NCI-H510A treated with DMSO at 0.1 percent for 48 hours (cell line): ENCODE measurements at places on chromosomes 12 and 14.

GRCh38 chr14:93337143-93337753 is 4.4 kb upstream of the BTBD7 start:
- DNase-seq: no peak

- DNase-seq: no peak
Observed at GRCh38 chr12:57340104-57340503, 89.1 kb upstream of the STAC3 start.

DNA sequence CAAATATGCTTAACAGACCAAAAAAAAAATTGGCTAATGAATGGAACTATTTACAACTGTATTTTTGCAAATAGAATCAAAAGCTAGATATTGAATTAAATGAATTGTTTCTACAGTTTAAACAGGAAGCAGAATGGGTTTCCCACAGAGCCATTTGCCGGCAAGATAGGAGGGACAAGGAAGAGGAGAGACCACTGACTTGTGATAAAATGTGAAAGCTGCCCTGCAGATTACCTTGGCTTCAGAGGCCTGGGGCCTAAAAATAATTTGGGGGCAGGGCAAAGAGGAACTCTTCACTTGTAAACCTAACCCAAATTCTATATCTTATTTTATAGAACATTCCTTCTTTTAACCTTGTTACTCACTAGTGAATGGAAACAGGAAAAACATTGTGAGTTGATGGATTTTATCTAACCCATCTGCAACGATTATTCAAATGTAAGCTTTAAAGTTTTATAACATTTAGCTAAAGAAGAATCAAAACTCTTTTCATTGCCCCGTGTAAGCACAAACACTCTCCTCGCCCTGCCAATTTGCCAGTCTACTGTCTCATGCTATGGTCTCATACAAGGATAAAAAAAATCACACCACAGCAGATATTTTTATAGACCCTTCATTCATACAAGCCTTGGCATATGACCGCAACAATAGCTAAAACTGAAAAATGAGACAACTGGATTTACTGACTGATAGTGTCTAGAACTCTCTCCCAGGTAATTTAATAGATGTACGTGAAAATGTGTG is 49.5 kb upstream of the MDM1 start:
- DNase-seq: no peak

GRCh38 chr14:81478446-81478845 is 55.2 kb downstream of the SEL1L start:
- DNase-seq: no peak

- no peak for DNase-seq
Observed at GRCh38 chr14:96511146-96511545, 9.0 kb downstream of the PAPOLA start.

DNA sequence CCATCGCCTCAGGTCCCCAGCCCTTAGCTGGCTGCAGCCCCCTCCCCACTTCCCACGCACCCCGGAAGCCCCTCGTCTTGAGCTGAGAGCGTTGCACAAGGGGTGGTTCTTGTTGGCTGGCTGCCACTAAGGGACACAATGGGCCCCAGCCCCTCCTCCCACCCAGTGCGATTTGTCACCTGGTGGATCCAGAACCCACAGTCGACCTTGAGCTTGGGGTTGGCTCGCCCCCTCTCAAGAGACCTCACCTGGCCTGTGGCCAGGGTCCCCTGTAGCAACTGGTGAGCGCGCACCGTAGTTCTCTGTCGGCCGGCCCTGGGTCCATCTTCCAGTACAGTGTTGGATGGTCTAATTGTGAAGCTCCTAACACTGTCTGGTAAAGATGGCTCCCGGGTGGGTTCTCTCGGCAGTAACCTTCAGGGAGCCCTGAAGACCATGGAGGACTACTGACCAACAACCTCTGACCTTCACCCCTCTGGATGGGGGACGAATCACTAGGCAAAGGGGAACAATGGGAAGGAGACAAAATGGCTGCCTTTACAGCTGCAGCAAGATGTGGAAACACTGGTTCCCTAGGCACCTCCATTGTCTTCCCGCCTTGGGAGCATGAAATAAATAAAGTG is 6.6 kb downstream of the PHB2 start:
- DNase-seq: no peak

DNA sequence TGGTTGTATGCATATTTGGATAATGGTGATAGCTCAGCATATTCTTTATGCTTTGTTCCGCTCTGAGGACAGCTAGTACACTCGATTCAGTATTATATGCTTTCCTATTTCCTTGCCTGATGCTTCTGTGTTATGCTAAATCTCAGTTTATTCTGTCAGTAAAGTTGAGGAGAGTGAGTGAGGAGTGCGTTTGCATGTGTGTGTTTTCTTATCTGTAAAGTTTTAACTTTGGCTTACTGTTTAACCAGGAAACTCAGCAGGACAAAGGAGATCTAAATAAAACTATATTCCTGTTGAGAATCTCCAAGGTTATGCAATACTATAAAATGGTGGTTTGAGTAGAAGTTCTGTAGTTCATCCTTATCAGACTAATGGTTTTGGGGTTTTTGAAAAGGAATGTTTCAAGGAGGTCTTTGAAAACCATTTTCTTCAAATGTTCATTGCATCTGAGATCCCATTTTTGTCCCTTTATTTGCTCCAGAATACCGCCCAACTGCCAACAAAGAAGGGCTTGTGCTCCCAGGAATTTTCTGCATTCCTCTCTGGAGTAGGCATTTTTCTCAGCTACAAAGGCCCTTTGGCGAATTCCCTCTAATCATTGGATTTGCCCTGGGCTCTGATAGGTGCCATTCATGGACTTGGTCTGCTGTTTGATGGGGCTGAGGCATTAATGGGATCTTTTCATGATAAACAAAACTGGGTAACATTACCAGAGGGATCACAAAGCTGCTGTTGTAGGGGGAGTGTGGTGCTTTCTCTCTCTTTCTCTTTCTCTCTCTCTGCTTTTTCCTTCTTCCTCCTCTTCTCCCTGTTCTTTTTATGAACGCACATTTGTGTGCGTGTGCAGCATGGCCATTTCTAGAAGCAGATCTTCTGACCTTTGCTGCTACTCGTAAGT is 71.7 kb downstream of the HMGA2 start:
- no peak for DNase-seq

DNA sequence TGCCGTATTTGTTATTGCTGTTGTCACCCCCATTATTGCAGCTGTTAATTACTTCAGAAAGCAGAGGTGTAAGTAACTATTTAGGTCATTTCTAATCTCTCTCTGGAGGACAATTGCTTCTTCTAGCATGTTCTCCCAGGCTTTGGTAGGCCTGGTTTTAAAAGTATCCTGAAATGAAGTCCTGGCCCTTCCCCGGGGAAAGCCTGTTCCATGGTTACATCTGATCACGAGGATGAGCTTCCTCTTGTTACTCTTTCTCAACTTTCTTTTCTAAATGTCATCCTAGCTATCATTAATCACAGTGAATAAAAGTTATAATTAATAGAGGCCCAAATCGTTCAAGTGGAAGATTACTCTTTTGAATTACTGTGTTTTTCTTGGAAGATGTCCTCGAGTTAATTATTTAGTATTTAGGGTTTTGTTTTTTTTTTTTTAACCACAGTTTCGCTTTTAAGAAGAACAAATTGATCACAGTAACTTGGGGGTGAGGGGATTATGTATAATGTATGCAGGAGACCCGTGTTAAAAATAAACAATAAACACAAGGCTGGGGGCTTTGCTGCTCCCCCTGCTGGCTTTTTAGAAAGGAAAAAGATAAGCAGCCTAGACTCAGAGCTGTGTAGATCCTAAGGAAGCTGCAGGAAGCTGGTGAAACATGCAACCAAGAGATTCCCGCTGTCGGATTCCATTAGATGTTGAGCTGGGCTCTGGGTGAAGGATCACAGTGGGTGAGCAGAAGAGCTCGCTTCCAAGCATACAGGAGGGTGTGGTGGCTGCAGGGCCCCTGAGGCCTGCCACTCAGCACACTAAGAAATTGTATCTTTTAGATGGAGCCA is 420.1 kb downstream of the FUT8 start:
- DNase-seq: no peak

DNA sequence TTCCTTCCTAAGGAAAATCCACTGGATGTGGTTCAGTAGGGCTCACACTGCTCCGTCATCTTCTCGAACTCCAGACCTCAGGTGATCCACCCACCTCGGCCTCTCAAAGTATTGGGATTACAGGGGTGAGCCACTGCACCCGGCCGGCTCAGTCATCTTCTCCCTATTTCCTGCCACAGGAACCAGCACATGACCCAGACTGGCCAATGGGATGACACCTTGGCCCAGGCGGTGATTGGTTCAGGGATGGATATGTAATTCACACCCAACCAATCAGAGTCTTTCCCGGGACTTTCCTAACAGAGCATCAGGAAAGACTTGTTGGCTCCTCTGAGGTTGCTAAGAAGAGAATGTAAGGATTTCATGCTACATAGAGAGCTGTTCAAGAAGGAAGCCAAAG is 19.2 kb upstream of the C12orf76 start:
- DNase-seq: no peak

DNA sequence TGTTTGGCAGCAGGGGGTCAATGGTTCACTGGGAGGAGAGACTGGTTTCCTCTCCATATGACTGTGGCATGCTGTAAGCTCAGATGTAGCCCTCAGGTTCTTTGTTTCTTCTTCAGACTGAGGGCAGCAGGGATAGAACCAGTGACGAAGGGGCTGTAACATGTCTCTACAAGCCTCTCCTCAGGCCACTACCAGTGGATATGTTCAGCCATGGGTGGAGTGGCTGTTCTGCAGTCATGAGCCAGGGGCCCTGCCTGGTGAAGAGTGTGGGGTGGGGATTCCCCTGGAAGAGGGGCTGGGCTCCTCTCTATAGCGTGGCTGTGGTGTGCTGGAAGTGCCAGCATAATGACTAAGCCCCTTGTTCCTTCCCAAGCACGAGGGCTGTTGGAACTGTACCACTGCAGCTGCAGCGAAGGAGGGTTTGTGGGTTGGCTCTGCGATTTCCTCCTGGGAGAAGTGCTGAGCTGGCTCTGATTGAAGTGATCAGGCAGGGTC is 55.8 kb downstream of the CMAS start:
- no peak for DNase-seq

DNA sequence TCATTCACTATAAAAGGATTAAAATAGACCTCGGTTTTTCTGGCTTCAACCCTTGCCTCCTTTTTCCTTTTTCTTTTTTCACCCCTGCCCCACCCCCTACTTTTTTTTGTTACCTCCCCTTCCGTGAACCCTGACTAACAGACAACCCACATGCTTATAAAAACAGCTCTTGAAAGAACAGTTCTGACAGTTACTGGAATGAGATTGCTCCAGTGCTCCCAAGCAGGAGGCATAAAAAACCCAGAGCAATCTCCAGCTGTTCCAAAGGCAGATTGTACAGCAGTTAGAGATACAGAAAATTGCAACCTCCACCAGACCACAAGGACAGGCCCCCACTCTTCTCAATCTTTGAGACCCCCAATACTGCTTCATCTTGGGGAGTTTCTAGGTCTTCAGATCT is 29.9 kb upstream of the TMEM260 start:
- no peak for DNase-seq
